ENCODE measurements at places on chromosomes 2 and 18.

GRCh38 chr2:177232098-177232704 is 19.6 kb downstream of the HNRNPA3 start:
- DNase-seq = no peak

DNA sequence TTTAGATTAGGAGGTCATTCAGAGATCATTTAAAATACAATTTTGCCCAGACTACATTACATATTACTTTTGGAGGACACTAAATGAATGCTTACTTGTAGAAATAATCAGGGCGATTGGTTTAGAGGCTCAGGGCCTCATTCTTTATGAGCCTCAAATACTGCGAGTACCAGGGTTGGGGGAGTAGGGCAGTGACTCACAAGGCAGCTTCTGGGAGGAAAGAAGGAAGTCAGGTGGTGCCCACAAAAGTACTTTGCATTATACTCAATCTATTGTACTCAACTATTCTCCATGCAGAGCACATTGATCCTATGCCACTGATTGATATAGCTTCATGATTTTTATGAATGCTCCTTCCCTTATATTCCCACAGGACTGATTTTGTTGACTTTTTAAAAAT is 166.9 kb downstream of the SOCS6 start:
- no peak for DNase-seq

- DNase-seq = no peak
Observed at GRCh38 chr2:234996069-234996940, 44.5 kb downstream of the SH3BP4 start.

DNA sequence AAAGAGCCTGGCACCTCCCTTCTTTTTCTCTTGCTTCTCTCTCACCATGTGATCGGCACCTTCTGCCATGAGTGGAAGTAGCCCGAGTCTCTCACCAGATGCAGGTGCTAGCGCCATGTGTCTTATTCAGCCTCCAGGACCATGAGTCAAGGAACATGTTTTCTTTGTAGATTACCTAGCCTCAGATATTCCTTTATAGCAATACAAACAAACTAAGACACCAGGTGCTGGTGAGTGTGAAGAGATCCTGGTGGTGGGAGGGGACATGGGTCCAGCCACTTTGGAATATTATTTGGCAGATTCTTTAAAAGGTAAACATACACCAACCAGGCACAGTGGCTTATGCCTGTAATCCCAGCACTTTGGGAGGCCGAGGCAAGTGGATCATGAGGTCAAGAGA is 5.9 kb upstream of the USP40 start:
- no peak for DNase-seq

- DNase-seq = no peak
Observed at GRCh38 chr18:39329496-39330275, 1764.1 kb upstream of the CELF4 start.

- no peak for DNase-seq
Observed at GRCh38 chr18:68462148-68462547, 252.8 kb downstream of the TMX3 start.

DNA sequence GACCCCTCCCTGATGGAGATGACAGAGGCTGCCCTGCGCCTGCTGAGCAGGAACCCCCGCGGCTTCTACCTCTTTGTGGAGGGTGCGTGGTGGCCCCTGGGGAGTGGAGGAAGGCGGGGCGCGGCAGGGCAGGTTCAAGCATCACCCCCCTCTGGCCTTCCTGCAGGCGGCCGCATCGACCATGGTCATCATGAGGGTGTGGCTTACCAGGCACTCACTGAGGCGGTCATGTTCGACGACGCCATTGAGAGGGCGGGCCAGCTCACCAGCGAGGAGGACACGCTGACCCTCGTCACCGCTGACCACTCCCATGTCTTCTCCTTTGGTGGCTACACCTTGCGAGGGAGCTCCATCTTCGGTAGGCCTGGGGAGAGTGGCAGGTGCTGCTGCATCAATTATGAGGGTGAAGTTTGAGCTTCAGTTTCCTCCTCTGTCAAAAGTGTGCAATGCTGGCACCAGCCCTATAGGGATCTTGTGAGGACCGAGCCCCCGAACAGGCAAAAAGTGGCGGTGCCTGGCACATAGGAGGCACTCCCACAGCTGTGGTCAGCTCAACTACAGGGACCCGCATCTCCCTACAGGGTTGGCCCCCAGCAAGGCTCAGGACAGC is 2.2 kb downstream of the ALPI start:
- DNase-seq = no peak

- DNase-seq = no peak
Observed at GRCh38 chr2:36371070-36371874, 15.7 kb downstream of the CRIM1 start.

DNA sequence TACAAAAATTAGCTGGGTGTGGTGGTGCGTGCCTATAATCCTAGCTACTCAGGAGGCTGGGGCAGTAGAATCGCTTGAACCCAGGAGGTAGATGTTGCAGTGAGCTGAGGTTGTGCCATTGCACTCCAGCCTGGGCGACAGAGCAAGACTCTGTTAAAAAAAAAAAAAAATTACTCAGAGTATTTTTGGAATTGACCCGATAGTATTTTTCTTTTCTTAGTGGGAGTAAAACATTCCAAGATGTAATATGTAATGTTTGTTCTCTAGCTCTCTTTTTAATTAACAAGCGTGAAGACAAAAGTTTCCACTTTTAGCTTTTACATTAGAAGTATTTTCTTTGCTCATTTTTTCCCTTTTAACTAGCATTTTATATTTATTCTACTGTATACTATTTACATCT is 12.0 kb upstream of the TMEM18 start:
- no peak for DNase-seq

DNA sequence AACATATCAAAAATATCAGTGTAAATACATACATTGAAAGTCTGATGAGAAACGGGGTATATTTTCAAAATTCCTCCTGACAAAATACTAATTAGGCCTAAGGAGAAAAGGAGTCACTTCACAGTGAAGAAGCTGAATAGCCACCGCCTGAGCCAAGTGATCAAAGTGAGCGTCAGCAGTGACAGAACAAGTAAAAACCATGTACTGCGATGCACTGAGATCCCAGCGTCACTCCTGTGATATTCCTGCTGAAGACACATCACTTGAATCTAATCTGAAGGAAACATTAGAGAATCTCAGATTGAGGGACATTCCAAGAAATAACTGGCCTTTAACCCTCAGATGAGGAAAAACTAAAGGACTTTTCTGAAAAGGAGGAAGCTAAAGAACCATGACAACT is 285.3 kb downstream of the EN1 start:
- no peak for DNase-seq

DNA sequence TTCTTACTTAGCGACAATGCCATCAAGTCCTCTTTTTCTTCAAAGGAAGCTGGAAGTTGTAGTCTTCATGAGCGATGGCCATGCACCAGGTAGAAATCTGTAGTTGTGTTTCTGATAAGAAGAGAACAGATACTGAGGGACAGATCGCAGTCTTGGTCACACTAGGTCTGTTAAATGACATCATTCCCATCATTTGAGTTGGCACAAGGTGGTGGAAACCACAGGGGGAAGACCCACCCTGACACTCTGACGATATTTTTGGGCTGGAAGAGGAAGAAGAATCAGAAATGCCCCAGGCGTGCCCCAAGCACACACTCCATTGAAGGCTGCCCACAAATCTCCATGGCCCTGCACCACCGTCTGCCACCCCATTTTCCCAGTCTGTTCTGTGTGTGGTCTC is 89.0 kb upstream of the BOD1L2 start:
- DNase-seq = no peak

GRCh38 chr2:98026292-98026691 is 30.5 kb upstream of the TMEM131 start:
- DNase-seq = no peak

DNA sequence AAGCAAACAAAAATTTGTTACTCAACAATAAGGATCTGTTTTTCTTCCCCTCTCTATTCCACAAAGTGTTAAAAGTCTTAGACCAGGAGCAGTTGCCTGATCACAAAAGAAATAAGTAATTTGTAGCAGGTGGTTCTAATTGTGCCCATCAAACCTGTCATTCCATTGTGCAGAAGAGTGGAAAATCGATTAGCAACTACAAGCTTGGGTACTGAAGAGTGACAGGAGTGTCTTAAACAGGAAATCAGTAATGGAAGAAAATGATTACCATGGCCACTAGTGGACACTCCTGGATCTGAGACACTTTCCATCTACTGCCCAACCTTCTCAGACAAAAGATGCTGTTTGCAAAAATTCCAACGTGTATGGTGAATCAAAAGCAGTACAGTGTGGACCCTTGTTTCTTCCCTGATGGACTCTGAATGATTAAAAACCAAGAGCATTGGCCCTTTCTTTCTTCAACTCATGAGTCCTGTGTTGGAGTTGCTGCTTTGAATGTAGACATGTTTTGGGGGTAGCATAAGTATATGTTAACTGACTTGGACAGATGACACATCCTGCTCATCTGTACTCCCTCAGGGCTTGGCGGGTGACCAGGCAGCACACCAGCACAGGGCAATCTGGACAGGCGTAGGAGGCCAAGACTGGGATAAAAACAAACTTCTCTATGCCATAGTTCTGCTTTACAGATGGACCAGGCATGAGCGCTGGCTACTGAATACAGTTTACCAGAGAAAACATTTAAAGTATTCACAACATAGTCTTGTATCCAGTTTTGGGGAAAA is 51.9 kb downstream of the PLA2R1 start:
- no peak for DNase-seq

- DNase-seq = no peak
Observed at GRCh38 chr2:98348066-98348561, 1.9 kb downstream of the CNGA3 start.

DNA sequence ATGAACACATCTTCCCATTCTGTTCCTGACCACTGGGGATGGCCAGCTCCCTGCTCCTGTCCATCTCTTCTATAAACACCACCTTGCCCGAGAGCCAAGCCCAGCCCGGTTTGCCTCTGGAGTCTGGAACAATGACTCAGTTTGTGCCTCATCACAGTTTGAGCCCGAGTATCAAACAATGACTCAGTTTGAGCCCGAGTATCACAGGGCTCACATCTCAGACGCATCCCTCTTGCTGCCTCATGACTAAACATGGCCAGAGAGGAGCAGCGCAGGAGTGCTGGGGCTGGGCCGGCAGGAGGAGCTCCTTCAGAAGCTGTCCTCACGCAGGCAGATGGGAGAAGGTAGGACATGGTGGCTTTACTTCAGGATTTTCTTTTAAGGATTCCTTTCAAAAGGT is 68.7 kb downstream of the PXDN start:
- no peak for DNase-seq

- DNase-seq = no peak
Observed at GRCh38 chr18:11902522-11903292, 5.4 kb downstream of the MPPE1 start.

DNA sequence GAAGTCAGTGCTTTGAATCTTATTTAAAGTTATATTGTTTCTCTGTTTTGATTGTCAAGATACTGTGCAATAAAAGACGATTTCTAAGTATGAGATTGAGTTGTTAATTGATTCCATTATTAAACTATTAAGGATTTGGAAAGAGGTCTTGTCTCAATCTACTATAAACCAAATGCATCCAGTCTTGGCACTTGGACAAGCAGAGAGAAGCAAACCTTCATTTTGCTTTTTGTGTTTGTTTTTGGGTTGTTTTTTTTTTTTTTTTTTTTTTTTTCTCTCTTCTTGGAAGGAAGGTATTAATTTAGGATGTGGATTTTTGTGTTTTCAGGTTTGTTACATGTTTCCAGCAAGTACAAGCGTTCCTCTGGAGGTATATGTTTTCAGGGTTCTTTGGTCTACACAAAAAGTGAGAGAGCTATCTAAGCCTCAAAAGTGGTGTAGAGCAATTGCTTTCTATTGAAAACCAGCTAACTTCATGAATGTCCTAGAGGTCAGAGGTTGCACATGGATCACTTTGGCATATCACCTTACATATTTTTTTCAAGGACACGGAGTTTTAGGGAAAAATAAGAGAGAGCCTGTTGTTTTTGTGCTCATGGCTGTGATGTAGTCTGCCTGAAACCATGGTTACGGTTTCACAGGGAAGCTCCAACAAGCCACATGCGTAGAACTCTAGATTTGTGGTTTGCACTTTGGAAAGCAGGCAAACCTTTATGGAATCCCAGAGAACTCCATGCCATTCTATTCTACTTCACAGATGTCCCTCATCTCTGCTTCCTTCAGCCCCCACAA is 1.8 kb downstream of the PRKCE start:
- no peak for DNase-seq
